ENCODE measurements at places on chromosomes 5 and 9.

GRCh38 chr5:153206361-153206760 is 284.1 kb upstream of the GRIA1 start:
- no peak for DNase-seq

GRCh38 chr5:53083927-53084326 is 25.6 kb downstream of the MOCS2 start:
- no peak for DNase-seq

DNA sequence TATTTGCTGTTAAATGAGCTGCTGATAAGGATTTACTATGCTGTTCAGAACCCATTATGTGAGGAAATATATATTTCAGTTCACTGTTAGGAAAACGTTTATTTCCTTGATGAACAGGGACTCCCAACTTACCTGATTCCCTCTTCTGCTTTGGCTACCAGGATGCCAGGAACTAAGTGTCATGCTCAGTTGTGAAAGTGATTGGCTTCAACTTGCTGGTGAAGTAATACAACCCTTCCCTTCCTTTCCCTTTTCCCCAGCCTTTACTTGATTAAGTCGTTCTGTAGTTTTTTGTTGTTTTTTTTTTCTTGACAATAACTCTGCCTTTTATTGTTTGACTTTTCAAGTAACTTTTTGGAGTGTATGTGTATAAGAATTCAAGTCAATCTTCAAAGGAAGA is 309.3 kb downstream of the DOCK8 start:
- no peak for DNase-seq

DNA sequence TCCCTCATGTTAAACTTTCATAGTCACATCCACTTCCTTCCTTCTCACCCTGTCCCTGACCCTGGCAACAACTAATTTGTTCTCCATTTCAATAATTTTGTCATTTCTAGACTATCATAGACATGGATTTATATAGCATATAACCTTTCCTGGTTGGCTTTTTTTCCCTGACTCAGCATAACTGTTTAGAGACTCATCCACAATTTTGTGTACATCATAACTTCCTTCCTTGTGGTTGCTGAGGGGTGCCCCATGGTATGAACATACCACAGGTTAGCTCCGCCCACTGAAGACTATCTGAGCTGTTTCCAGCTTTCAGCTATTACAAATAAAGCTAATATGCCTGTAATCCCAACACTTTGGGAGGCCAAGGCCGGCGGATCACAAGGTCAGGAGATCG is 137.3 kb downstream of the PHF2 start:
- no peak for DNase-seq

GRCh38 chr5:167285591-167285990 is 1005.9 kb upstream of the WWC1 start:
- no peak for DNase-seq

GRCh38 chr9:112866662-112867274 is 23.9 kb downstream of the SLC46A2 start:
- no peak for DNase-seq

- no peak for DNase-seq
Measured at GRCh38 chr9:129810788-129811187, 7.8 kb downstream of the TOR1B start.

- no peak for DNase-seq
Measured at GRCh38 chr5:15938961-15939360, 240.6 kb downstream of the MARCHF11 start.

DNA sequence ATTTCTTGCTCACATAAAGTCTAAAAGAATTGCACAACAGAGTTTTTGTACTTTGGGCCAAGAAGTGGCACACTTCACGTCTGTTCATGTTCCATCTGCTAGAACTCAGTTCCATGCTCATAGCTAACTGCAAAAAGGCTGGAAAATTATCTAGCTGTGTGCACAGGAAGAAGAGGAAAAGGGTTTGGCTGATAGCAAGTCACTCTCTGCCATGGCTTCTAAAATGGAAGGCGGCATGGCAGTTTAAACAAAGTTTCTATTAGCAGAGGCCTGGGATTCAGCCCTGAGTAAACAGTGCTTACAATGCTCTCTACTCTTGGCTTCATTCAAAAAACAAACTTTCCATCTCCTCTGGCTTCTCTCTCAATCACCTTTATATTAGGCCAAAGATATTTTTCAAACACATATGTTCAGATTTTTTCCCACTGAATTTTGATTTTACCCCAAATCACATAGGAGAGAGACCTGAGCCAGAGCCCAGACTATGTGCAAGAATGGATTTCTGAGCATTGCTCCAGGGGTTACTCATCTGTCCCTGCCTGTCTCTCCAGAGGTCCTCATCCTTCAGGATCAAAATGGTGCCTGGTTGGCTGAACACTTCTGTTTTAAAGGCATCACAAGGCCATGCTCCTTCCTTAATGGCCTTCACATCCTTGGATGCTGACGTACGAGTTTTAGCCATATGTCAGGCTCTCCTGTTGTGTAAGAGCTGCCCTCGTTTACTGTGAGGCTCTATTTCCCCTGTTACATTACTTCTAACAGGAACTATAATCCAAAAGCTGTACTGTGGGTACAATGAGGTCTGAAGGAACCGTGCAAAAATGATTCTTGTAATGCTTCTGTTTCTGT is 226.6 kb downstream of the SAXO1 start:
- no peak for DNase-seq

GRCh38 chr9:90801241-90801972 is at the start of gene SYK:
SYK (plus strand) TSS chr9:90801819; CDS start chr9:90843899, 42,080 bp downstream.
- DNase-seq, result peak; percentile 66

- no peak for DNase-seq
Measured at GRCh38 chr9:125564631-125565030, 142.4 kb downstream of the MAPKAP1 start.
